ENCODE measurements at places on chromosomes 1 and 21. TPM values are rescaled to one million over a fixed set of nuclear protein-coding genes. Genes with fewer than 3 reads are reported as not detected.
A peak's percentile ranks its signal among the peaks of the same experiment; 100 is the strongest.

The NHLH2 gene
- 0.07 TPM for total RNA-seq

The LCE2A gene
- 0.71 TPM for total RNA-seq

- no peak for DNase-seq
Observed at GRCh38 chr1:67705735-67706453, 20.9 kb downstream of the GADD45A start.

GRCh38 chr1:17360272-17360956 is 11.6 kb upstream of the PADI6 start:
- peak; percentile 34 for DNase-seq

DNA sequence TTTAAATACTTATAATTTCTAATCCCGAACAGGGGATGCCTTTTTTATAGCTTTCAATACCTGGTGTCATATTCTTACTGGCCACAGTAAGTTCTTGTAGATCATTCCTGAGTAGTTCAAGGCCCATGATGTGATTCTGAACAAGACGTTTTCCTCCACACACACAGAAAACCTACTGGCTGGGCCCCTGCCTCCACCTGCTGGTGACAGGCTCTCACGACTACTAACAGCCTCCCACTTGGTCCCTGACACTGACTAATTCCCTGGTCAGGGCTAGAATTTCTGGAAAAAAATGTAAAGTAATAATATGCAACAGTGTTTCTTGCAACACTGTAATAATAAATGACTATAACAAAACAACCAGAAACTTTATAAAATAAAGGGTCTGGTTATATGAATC is 50.4 kb upstream of the RIPK4 start:
- DNase-seq, result peak; percentile 48

DNA sequence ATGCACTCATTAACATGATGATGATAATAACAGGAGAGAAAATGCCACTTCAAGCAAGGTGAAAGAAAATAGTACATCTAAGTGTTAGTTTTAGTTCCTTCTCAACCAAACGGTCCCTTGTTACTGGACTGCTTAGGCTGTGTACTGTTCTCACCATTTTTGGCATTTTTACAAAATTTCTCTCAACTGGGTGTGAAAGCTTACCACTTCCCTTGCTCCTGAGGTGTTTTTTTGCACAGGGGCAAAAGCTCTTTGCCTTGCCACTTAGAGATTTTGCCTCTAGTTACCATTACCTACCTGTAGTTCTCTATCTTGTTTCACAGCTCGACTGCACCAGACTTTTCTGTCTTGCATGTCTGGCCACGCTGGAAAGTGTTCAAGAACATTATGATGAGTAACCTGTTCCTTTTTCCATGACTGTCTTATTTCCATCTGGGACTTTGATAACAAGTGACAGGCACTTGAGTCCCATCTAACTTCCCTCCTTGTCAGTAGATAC is 10.7 kb downstream of the NEK7 start:
- peak; percentile 75 for DNase-seq
